Stimulated activated CD8-positive, alpha-beta memory T cell treated with anti-CD3 and anti-CD28 coated beads, Interleukin-12 subunit alpha, Interleukin-12 subunit beta, amount 100 ng/mL, for 4 hours (primary cell): ENCODE measurements at places on chromosomes 3 and 15.
A peak's percentile ranks its signal among the peaks of the same experiment; 100 is the strongest.

- DNase-seq: no peak
Observed at GRCh38 chr3:15438983-15439382, 11.6 kb downstream of the EAF1 start.

DNA sequence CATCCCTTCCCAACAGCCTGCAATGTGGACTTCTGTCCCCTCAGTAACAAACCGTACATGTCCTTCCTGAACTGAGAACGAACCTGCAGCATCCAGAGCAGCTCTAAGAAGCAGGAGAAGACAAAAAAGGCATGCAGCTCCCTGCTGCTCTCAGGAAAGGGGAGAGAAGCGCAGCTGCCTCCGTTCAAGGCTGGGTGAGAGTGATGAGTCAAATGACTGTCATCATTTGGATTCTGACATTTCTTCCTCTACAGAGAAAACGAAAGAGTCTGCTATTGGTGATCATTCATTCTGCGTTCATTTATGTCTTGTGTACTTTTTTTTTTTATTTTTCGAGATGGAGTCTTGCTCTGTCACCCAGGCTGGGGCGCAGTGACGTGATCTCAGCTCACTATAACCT is 677.8 kb downstream of the FHIT start:
- no peak for DNase-seq

DNA sequence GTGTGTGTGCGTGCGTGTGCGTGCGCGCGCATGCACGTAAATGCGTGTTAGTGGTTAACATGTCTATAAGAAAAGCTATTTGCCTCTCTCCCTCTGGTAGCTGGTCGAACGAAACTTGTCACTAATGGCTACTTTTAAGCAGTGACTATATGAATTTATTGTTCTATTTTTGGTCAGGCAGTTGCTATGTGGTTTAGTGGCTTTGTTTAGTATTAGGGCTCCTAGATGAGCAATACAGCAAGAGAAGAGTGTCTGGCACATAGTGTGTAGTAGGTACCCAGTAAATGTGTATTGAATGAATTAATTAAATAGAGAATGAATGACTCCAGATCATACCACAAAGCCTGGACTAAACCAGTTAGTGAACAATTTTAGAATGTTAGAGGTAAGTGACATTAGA is 171.6 kb downstream of the PPM1L start:
- no peak for DNase-seq

DNA sequence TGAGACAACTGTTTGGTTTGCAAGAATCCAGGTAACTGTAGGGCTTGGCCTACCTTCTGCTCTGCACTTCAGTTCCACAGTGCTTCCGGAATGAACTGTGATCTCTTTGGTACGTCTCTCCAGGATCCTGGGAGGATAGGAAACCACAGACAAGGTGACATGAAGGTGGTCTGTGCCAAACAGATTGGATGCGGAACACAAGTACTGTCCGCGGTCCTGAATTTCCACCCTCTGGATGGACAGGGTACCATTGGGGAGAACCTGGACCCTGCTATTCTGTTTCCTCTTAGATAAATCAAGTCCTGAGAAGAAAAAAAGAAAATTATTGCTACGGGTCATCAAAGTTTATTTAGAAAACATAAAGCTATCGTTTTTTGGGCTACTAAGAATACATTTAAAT is 17.3 kb downstream of the IGSF10 start:
- DNase-seq: no peak

DNA sequence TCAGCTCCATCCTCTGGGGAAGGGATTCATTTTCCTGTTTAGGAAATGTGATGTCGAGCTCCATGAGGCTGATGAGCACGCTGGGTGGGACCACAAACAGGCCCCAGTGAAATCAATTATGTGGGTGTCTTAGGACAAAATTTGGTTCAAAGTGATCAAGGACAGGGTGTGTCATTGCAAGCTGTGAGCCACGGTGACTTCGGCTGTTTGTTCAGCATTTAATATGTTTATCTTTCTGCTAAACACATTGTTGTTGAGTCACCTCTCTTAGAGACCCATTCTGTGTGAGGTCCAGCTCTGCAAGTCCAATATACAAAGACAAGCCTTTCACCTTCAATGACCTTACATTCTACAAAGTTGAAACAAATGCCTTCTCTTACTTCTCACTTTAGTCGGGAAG is 41.3 kb downstream of the SSR3 start:
- DNase-seq: no peak

DNA sequence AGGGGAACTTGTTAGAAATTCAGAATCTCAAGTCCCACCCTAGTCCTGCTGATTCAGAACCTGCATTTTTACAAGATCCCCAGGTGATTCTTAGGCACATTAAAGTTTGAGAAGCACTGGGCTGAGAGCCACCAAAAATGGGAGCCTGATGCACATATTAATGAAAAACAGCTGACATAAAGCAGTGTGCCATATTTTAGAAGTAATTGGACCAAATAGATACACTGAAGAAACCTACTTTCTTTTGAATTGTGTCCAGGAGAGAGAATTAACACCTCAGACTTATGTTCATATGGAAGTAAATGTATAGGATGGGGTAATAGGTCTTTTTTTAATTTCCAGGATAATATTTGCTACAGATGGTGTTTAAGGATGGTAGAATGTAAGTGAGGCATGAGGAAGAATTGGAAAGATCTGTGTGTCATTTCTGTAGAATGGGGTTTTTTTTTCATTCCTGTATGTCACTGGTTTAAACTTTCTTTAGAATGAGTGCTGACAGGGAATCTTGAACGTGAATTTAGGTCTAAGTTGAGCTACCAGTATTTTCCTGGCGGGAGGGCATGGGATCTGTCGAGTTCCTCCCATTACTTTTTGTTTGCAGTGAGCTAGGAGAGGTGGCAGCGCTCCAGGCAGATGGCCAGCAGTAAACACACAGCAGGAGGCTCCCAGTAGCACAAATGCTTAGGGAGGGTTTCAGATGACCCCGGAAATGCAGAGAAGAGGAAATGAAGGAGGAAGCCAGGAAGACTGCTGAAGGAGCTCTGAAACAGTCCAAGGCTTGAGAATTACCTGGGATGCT is 185.6 kb downstream of the PLCL2 start:
- no peak for DNase-seq

DNA sequence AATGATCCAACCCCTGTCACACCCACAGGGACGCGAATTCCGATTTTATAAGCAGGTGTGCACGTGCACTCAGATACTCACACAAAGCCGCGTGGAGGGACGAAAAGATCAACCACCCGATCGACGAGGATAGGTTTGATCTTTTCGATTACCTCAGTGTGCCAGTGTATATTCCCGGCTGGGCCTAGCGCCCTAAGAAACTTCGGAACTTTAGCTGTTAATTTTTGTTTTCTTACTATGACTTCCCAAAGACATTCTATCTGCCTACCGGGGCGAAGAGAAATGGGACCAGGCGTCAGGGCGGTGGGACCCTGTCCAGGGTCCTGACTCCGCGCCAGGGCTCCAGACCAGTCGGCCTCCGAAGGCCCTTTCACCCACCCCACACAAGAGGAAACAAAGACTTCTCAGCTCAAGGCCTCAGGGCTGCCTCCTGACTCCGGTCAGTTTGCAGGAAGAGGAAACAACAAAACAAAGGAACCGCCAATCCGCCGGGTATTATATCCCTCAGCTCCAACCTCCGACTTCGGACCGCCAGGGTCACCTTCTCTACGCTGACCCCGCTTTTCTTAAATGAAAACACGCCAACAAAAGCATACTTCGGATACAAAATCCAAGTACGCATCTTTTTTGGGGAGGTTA is 6.8 kb downstream of the ONECUT1 start:
- DNase-seq: no peak

DNA sequence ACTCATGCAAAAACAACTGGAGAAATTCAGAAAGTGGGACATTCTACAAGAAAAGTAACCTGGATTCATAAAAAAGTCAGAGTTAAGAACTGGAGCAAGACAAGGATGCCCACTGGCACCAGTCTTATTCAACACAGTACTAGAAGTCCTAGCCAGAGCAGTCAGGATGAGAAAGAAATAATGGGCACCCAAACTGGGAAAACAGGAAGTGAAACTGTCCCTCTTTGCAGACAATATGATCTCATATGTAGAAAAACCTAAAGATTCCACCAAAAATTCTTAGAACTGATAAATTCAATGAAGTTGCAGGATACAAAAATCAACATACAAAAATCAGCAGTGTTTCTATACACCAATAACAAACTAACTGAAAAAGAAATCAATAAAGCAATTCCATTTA is 37.4 kb downstream of the TXNRD3 start:
- DNase-seq: no peak

GRCh38 chr3:123439806-123440580 is 8.9 kb downstream of the ADCY5 start:
- no peak for DNase-seq

DNA sequence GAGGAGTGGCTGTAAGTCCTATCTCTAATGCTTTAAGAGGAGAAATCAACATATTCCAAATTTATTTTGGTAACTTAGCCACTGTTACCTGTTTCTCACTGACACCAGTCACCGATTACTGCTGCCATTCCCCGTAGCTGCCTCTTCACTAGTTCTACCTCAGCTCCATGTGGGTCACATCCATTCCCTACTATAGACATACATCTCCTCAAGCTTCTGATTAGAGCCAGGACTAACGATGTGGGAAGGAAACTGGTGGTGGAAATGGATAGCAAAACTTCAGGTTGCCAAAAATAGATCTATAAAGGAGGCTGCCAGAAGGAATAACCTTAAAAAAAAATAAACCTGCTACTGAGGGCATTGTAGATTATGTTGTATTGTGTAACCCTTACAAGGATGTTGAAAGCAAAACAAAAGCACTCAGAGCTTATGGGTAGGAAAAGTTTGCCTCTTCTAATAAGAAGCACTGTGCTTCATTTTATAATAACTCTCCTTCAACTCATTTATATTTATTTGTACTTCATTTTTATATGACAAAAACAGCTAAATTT is 56.0 kb downstream of the KAT2B start:
- DNase-seq: no peak

DNA sequence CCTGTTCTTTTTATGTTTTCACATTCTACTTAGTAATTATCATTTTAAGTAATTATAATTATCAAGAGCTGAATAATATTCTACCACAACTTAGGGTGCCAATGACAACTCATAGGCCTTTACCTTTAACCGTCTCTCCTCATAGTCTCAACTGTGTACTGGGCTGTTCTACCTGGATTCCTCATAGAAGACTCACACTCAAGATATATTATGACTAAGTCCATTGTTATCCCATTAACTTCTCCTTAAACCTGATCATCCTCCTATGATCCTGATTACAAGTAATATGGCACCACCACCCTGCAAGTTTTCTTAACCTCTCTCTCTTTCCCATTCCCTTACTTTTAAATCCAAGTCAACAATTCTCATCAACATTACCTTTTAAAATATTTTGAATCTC is 285.9 kb upstream of the VEPH1 start:
- no peak for DNase-seq

GRCh38 chr15:41904541-41905005 is 10.7 kb upstream of the SPTBN5 start:
- DNase-seq: peak; percentile 46

- no peak for DNase-seq
Observed at GRCh38 chr3:11638495-11639358, 5.0 kb downstream of the VGLL4 start.

DNA sequence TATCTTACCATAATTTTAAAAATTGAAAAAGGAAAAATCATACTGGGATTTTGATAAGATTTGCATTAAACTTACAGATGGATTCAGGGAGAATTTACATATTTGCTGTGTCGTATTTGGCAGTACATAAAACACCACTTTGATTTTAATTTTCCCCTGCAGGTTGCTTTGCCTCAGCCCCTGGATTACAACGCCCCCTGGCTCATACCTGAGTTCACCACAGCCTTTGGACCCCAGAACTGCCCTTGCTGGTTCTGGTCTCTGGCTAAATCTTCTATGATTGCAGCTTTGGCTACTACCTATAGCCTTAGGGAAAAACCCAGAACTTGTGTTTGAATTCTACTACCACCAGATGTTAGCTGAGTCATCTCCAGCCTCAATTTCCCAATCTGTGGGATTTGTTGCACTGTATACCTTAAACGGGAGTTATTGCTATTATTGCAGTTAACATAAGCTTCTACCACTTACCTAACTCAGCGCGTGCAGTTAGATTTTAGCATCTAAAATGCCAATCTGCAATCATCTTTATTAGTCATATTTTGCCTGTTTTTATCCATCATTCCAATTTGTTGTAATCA is 315.7 kb upstream of the GADL1 start:
- no peak for DNase-seq

DNA sequence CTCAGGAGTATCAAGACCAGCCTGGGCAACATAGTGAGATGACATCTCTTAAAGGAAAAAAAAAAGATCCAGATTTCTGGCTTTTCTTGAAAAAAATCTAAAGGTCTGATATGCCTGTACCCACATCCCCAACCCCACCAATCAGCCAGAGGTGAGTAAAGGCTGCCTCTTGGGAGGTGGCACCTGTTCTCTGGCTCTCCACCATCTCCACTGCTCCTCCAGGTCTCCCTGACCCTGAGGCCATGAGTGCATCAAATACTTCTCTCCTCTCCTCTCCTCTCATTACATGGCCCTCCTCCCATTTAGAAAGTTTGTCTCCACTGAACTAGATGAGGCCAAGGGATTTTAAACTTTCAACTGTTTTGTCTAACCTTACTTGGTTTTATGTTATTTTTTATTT is 5.2 kb downstream of the SIAH2 start:
- DNase-seq: no peak

DNA sequence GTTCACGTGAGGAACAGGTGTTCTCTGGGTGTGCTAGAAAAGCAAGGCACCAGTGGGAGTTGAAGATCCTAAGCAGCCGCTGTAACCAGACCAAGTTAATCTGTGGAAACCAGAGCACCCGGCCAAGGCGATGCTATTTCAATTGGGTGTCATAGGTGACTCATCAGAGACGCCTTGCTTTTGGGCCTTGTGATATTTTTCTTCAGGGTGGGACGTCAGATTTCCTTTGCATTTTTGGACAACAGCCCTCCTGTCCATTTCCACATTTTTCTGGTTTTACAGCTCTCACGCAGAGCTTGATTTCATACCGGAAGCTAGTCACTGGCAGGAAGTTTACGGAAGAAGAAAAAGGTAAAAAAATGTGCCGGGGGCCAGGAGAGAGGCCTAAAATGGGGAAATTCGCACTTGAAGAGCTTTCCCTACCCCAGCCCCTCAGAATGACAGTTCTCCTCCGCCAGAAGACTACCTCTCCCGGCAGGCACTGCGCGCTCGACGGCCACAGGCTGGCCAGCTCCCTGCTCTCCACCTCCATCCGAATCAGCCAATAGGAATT is 471 bp upstream of the KBTBD8 start:
- no peak for DNase-seq

GRCh38 chr15:77768107-77768506 is 135.4 kb upstream of the LINGO1 start:
- DNase-seq: no peak
